ENCODE measurements at places on chromosomes 6 and 20.
A peak's percentile ranks its signal among the peaks of the same experiment; 100 is the strongest.

- DNase-seq: no peak
These were observed 23.6 kb downstream of the BMP6 start for GRCh38 chr6:7749478-7749877.

GRCh38 chr20:17227219-17227575 is 357 bp downstream of the PCSK2 start:
- DNase-seq: no peak

GRCh38 chr6:15244620-15245360 is 1.1 kb upstream of the JARID2 start:
- DNase-seq: peak; percentile 41

GRCh38 chr20:44723391-44723790 is 8.2 kb downstream of the CCN5 start:
- DNase-seq: no peak

- DNase-seq: no peak
These were observed 21.4 kb downstream of the SNAI1 start for GRCh38 chr20:50004229-50004628.

- DNase-seq: no peak
These were observed 508.3 kb downstream of the PRKN start for GRCh38 chr6:162219266-162219665.

DNA sequence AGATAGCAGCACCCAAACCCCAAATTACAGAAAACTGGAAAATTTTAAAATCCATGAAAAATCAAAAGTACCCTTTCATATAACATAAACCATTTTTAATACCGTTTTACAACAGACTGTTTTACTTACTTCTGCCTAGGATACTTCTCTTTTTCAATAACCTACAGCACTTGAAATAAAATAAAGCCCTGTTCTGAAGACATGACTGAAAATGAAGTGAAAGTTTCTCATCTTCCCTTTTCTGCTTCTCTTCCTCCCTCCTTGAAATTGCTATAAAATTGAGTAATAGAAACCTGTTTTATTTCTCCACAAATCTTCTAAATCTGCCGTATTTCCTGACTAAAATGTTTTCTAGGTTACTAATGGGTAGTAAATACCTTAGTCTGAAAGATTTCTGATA is 20.3 kb downstream of the MMS22L start:
- no peak for DNase-seq

- no peak for DNase-seq
These were observed 138.1 kb downstream of the KIF6 start for GRCh38 chr6:39587080-39587479.

GRCh38 chr6:126367849-126368248 is 27.9 kb downstream of the CENPW start:
- no peak for DNase-seq

DNA sequence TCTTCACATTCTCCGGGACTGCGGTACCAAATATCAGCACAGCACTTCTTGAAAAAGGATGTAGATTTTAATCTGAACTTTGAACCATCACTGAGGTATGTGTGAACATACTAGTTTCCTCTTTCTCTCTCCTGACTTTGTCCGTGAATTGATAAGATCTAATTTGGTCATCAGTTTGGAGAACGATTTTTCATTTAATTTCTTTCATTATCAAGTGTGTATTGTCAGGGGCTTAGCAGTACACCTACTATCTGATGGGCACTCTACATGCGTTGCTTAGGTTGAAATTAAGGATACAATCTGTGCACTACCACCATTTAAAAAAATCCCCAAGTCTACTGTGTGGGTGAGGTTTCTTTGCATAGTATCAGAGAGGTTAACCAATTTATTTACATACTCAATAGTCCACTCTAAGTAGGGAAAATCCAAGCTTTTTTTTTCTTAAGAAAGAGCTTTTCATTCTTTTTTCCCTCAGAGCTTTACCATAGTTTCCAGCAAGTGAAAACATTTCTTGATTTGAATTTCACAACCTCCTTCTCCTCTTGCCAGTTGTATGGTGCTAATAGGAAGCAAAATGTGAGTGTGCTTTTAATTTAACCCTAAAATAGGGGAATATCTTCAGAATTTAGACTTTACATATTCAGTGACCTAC is 105.4 kb upstream of the ESR1 start:
- DNase-seq: no peak

DNA sequence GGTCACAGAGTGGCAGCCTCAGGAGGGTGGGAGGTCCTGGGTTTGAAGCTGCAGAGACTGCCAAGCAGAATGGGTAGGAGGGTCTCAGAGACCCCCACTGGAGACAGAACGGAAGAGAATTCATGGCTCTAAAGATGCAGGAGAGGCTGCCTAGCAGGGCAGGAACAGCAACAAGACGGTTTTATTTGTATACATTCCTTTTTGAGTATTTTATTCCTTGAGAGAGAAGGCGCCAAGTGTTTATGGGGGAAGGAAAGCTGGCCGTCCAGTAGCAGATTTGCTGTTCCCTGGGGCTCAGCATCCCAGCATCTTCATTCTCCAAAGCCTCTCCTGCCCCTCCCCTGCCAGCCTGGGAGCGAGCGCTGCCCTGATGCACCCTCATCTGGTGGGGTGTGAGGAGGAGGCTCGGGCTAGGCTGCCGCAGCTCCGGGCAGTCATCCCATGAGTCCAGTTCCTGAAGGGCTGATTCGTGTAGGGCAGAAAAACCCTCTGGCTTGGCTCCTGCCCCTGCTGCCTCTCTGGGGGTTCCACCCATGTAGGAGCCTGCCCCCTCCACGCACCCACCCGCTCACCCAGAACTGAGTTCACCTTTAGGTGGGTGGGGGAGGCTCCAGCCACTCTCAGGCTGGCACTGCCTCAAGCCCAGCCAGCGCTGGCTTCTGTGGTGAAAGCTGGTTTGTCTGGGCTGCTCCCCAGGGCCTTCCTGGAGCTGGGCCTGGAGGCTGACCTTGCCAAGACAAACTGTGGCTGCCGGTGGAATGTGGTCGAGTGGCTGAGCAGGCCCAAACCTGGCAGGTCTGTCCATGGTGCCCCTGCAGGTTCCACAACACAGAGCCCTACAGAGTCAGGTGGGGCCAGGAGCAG is 32.4 kb downstream of the CPXM1 start:
- DNase-seq: no peak

- DNase-seq: no peak
These were observed 37.4 kb downstream of the ANGPT4 start for GRCh38 chr20:878511-879307.

DNA sequence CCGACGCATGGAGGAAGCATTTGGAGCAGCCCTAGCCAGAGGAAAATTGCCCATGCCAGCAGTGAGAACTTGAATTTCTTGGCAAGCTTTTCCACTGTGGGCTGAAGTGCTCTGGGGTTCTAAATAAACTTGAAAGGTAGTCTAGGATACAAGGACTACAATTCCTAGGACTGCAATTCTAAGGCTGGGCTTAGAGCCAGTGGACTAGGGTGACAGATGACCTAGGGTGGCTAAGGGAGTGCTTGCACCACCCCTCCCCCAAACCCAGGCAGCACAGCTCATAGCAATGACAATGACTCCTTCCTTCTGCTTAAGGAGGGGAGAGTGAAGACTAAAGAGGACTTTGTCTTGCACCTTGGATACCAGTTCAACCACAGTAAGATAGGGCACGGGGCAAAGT is 122.3 kb downstream of the THBS2 start:
- no peak for DNase-seq

GRCh38 chr6:111803371-111803770 is 69.9 kb downstream of the FYN start:
- no peak for DNase-seq

DNA sequence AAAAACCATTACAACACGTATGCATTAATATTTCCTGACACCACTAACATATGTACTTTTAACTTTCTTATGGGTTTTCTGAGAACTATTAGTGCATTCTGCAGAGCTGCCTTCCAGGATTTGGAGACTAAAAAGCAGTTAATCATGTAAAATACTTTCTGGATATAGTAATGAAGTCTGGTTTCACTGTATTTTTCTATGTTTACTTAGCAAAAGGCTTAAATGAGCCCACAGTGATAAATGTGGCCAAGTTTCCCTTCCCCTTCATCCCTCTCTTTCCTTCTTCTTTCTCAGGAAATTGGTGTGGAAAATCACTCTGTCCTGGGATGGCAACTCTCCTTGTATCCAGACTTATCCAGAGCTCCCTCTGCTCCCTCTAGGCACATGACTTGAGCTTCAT is 29.7 kb upstream of the ENPP1 start:
- DNase-seq: no peak

DNA sequence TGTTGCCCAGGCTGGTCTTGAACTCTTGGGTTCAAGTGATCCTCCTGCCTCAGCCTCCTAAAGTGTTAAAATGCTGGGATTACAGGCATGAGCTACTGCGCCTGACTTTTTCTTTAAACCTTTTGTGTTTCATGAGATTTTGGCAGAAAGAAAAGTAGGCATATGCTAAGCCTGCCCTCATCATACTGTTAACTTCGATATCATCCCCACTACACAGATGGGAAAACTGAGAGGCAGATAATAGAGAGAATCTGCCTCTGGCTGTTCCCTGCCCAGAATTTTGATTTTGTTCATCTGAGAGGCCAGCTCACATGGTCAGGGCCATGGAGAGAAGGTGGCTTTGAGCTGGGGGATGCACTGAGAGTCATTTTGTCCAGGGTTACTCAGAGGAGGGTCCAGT is 7.5 kb downstream of the PABPC1L start:
- DNase-seq: no peak

GRCh38 chr6:166558156-166559005 is 28.1 kb downstream of the RAMACL start:
- no peak for DNase-seq

GRCh38 chr20:63090682-63091571 is 84.2 kb upstream of the BHLHE23 start:
- DNase-seq: no peak

- DNase-seq: no peak
These were observed 899.4 kb upstream of the FLRT3 start for GRCh38 chr20:15236812-15237211.

GRCh38 chr6:107156617-107157016 is 41.3 kb upstream of the BEND3 start:
- DNase-seq: no peak

DNA sequence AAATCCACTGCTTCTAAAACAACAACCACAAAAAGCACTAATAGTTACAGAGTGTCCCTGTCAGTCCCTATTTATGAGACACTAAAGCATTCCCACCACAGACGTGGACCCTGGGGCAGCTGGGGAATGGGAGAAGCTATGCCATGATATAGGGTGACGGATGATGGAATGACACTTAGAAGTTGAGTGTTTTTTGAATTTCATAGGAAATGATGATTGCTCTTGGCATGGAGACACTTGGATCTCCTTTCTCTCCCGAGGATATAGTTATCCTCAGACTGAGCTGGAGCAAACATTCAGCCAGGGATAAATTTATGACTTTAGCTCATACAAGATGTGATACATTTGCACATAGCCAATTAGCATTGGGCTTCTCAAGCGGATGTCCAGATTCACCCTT is 151.2 kb downstream of the EDN3 start:
- DNase-seq: no peak

GRCh38 chr6:19803331-19804204 is 33.6 kb upstream of the ID4 start:
- no peak for DNase-seq

DNA sequence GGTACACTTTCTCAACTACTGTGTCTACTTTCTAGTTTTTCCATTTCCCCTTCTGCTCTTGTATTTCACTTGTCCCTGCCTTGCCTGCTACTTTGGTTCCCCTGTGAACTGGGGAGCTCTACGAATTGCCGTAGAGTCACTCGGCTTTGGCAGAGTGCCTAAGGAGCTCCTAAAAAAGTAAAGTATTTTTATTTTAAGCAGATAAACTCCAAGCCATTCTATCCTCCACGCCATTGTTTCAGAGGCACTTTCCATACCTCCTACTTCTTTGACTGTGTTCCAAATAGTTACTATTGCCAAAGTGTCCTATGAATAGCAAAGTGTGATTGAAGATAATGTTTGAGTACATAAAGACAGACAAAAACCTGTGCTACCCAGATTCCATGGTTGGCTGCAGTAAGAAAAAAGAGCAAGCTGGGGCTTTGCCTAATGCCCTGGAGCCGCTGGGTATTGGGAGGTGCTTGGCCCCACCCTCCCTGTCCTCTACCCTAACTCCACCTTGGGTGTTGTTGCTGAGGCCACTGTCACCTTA is 5.1 kb upstream of the MBOAT1 start:
- no peak for DNase-seq

GRCh38 chr6:36968266-36968977 is 13.9 kb downstream of the PI16 start:
- no peak for DNase-seq

DNA sequence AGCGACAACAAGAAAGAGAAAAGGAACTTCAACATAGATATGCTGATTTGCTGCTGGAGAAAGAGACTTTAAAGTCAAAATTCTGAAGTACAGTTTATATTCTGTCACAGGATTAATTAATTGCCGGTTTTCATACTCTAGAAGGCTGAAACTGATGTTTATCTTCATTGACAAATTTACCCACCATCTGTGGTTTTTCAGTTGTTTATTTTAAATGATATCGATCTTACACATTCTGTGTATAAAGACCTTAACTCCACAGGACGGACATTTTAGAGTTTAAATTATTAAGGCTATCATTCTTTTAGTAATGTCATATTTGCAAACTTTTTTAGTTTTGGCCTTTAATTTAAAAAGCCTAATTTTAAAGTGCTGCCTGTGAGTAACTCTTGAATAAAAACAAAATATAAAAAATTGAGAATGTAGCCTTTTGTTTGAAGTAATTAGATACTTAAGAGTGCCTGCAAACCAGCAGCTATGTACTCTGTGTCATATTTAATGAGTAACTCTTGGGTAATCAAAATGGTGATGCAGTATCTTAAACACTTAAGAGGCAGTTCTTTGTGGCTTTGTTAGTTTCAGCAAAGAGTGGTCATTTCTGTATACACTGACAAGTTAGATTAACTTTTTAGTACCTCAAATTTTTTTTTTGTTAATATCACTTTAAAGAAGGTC is 59.3 kb downstream of the CDC5L start:
- no peak for DNase-seq

DNA sequence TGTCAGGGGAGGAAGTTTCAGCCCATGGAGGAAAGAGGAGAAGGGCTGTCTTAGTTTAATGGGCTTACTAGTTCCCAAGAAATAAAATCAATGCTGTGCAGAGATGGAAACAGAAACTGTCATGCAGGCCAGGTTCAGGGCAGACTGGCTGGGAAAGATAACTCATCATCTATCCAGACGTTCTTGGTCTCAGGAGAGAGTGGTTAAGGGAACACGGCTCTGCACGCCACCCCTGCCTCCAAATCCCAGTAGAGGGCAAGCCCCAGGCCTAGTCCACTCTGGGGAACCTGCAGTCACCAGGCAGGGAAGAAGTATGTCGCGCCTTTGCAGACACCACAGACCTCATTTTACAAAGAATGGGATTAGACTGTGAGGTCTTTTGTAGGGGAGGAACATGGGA is 12.5 kb downstream of the ALDH8A1 start:
- DNase-seq: no peak

DNA sequence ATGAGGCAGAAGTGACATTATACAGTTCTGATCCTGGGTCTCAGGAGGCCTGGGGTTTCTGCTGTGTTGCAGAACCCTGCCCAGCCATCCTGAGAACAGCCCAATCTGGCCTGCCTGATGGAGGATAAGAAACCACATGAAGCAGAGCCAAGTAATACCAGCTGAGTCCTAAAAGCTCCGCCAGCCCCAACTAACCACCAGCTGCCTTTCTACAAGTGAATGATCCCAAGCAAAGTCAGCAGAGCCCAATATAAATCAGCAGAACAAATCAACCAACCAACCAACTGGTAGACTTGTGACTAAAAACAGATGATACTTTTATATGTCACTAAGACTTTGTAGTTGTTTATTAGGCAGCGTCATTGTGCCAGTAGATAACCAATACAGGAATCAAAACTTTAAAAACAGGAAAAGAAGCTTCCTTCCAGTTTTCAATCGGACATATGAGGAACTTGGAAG is 52.1 kb downstream of the SNX5 start:
- no peak for DNase-seq

Measured in activated gamma-delta T cell treated with anti-CD3 and anti-CD28 coated beads, Interleukin-2, amount 50 U/mL, for 16 hours (primary cell).